T-cell (primary cell): ENCODE measurements at places on chromosomes 13 and 19. TPM values are rescaled to one million over a fixed set of nuclear protein-coding genes. Genes with fewer than 3 reads are reported as not detected.

VAV1 gene
- total RNA-seq, result 114 TPM

ZC3H4 gene
- 64.0 TPM for total RNA-seq

CYP2F1 gene
- total RNA-seq, result not detected

RINL gene
- total RNA-seq, result 81.3 TPM

STX10 gene
- 89.6 TPM for total RNA-seq

DNA sequence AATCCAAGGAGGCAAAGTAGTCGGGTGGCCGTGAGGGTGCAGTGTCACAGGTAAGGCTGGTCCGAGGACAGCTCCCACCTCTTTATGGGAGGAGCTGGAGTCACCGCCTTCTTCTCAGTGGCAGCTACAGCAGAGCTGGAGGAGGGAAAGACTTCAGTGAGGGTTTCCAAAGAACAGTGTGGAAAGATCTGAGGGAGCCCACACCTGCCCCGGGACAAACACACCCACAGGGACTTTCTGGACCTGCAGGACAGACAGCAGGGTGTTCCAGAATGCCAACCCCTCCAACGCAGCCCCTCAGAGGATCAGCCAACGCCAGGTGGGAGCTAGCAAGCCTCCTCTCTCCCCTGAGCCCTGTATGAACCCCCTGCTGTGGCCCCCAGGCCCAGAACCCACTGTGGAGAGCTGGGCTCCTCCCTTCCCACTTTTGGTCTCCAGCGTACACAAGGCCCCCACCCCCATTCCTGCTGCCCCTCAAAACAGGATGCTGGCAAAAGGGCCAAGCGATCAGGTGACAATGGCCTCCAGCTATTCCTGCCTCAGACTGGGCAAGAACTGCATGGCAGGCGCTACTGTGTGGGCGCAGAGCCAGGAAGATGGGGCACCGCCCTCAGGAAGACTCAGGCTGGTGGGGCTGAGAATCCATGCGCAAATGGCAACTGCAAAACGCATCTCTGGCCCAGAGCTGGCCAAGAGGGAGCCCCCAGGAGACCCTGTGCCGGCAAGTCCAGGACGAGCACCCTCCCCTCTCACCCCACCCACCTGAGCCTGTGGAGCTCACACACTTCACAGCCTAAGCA lies 3.5 kb upstream of the CD320 start:
- DNase-seq, result no peak

GRCh38 chr19:42132030-42132628 lies at the start of gene POU2F2:
Gene POU2F2 (minus strand): TSS chr19:42132446. CDS start chr19:42132411, 35 bp downstream.
- DNase-seq, result peak; percentile 81

GRCh38 chr13:96075953-96076543 lies 13.9 kb upstream of the HS6ST3 start:
- DNase-seq, result no peak

GRCh38 chr13:57582032-57582431 lies 49.5 kb upstream of the PCDH17 start:
- DNase-seq, result no peak

DNA sequence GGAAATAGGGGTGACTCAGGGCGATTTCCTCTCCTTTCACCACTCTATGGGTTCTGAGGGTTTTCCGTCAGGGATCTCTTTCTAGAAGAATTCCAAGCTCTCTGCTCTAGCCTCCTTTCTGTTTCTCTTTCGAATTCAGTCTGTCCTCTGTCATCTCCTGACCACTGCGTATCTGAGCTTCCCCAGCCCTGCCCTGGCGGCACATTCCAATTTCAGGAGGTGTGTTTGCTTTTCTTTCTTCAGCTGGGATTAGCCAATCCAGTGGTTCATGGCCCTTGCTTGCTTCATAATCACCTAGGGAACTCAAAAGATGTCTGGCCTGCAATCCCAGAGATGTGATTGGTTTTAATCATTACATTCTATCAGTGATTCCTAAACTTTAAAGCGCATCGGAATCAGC lies 9.4 kb downstream of the IFNL2 start:
- no peak for DNase-seq

- no peak for DNase-seq
These were observed 14.9 kb upstream of the ZBTB7A start for GRCh38 chr19:4081441-4082129.

- no peak for DNase-seq
These were observed 426.2 kb upstream of the DACH1 start for GRCh38 chr13:72293206-72293605.

DNA sequence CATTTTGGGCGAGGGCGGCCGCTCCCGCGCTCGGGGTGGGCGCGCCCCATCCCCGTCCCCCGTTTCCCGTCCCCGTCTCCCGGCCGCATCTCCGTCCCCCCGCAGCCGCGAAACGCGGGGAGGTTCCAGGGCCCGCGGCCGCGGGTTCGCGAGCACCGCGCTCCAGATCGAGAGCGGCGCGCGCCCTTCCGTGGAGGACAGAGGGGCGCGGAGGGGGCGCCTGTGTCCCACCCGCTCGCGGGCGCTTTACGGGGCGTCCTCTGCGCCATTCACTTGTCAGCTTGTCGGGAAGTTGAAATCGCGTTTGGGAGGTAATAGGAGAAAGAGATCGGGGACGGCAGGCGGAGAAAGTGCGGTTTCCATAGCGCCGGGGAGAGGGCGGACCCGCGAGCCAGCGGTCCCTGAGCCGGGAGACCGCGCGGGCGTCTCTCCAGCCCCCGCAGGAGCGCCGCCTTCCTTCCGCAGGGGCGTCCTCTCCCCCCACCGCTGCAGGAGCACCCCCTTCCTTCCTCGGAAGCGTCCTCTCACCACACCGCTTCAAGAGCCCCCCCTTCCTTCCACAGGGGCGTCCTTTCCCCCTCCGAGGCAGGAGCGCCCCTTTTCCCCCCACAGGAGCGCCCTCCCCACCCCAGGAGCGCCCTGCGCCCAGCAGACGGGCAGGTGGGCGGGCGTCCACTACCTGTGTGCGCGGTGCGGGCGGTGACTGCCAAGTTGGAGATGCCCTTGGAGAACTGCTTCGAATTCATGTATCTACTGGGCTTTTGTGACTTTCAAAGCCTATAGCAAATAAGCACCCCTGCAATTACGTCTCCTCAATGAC lies 962 bp upstream of the IRS2 start:
- DNase-seq, result peak; percentile 25

- DNase-seq, result no peak
These were observed 310.7 kb downstream of the MYO16 start for GRCh38 chr13:108940121-108940520.

DNA sequence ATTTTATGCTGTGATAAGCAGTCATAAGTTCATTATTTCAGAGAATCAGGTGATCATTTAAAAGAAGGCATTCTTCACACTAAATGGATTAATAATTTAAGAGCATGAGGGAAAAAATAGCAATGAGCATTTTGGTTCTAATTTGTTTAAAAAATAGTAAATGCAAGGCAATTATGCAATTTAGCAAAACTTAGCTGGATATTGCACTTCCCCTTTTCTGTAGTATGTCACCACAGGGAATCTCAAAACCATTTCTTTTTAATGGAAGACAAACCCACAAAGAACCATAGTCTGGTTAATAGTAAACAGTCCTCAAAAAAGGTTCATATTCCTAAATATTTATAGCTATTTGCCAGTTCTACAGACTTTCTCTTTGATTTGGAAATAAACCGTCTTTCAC lies 30.2 kb downstream of the COG6 start:
- no peak for DNase-seq

DNA sequence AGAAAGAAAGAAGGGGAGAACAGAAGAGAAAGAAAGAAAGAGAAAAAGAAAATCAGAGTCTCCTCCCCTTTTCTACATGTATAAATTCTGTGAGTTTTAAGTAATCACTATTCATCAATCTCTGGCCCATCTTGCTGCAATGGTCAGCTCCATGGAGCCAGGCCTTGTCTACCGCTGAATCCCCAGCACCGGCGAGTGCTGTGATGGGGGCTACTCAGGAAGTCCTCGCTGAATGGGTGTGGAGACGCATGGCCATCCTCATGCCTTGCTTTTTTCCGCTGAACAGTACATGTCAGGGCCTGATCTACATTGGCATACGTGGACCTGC lies 29.9 kb downstream of the GPR42 start:
- no peak for DNase-seq

DNA sequence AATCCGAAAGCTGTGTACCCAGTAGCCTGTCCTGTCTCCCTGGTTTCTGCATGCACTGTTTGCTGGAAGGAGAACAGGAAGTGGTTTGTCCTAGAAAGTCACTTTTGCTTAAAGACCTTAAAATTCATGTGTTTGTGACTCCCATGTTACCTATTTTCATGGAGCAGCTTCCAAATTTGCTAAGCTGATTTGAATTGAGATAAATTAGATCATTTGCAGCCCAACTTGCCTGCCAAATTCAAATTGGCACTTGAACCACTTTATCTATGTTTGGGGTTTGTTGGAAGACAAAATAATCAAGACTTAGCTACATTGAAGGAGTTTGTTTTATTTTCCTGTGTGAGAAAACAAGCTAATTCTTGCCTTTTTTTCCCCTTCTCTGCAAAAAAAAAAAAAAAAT lies 532.5 kb downstream of the DIAPH3 start:
- no peak for DNase-seq

GRCh38 chr19:11136400-11137101 lies 19.0 kb downstream of the SPC24 start:
- DNase-seq, result no peak

- no peak for DNase-seq
These were observed 484.0 kb downstream of the MYO16 start for GRCh38 chr13:109113427-109113826.

- no peak for DNase-seq
These were observed 22.4 kb downstream of the CPT1C start for GRCh38 chr19:49713236-49713845.

GRCh38 chr19:11050323-11051114 lies 38.7 kb upstream of the LDLR start:
- no peak for DNase-seq

DNA sequence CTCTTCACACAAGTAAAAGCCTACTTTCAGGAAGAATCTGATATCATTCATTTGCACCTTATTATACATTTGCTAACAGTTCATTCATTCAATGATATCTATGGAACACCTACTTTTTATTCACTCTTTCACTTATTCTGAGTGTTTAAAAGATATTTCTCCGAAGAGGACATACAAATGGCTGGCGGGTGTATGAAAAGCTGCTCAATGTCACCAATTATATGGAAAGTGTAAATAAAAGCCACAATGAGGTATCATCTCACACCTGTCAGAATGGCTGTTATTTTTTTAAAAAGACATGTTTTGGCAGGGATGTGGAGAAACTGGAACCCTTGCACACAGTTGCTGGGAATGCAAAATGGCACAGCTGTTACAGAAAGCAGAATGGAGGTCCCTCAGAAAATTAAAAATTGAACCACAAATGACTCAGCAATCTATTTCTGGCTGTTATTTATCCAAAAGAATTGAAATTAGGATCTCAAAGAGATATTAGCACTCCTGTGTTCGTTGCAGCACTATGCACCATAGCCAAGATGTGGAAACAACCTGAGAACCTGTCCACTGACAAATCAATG lies 127.6 kb upstream of the IRS2 start:
- DNase-seq, result no peak

DNA sequence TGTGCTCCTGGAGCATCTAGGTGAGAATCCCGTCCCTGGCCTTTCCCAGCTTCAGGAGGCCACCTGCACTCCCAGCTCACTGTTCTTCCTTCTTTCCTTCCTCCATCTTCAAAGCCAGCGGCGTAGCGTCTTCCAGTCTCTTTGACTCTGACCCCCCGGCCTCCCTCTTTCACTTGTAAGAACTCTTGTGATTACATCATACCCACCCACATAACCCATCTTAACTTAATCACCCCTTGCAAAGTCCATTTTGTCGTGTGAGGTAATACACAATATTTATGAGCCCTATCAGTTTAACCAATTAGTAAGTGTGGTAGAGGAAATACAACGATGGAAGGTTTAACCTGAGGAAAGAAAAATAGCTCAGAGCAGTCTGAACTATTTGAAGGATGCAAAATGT lies 4.6 kb upstream of the CDC16 start:
- DNase-seq, result no peak

DNA sequence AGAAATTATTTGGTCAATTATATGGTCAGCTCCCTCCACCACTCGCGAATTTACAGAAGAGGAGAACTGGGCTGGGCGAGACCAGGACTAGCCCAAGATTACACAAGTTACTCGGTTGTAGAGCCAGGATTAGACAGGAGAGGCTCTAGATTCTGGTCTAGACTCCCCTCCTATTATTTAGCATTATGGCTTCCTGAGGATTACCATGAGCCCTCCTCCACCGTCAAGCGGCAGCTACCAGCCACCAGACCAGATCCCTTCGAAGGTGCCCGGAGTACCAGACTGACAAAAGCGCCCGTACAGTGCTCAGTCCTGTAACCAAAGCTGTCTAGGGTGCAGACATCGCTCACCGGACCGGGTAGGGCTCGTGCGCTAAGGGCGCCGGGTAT lies 497 bp upstream of the MLNR start:
- no peak for DNase-seq

- DNase-seq, result no peak
These were observed 62.4 kb upstream of the KLHL1 start for GRCh38 chr13:70170689-70171088.

DNA sequence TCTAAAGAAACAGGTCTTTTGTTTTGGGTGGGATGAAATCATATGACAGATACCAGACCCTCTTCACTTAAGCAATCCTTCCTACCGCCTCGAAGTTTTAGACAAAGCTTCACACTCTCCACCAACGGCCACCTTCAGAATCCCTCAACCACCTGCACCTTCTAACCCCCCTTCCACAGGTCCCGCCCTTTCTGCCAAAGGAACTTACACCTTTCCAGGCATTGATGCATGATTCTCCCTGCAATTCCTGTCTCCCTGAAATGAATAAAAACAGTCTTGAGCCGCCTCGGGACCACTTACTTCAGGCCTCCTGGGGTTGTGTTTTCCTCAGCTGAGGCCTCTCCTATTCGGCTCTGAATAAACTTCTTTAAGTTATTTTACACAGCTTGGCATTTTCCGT lies 859 bp downstream of the ZNF433 start:
- no peak for DNase-seq

GRCh38 chr13:18947376-18947977 lies 234.1 kb downstream of the TUBA3C start:
- DNase-seq, result no peak

DNA sequence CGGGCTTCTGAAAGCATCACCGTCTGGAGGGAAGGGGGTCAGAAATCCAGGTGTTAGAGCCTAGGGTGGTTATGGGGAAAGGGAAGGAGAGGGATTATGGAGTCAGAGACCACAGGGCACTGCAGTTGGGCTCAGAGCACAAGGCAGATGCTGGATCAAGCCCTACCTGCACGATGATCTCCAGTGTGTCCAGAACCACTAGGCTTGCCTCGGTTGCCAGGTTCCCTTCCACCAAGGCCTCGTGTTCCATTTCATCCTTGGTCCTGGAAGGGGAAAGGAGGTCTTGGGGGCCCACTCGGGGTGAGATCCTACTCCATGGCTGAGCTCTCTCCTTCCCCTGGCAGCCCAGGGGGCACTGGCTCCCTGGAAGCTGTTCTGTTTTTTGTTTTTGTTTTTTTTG lies 17.0 kb upstream of the KANK2 start:
- DNase-seq, result no peak

GRCh38 chr19:33383720-33384292 lies 10.3 kb downstream of the CEBPG start:
- DNase-seq, result no peak

- no peak for DNase-seq
These were observed 15.9 kb downstream of the NHLRC3 start for GRCh38 chr13:39054112-39054511.

GRCh38 chr13:41694545-41695301 lies 237.4 kb downstream of the RGCC start:
- no peak for DNase-seq
